ENCODE measurements at places on chromosomes 7 and 10. TPM values are rescaled to one million over a fixed set of nuclear protein-coding genes. Genes with fewer than 3 reads are reported as not detected.

Gene NPFFR1
- total RNA-seq = not detected

Gene DPCD
- total RNA-seq = 8.2 TPM

Gene FGFR2
- 0.73 TPM for total RNA-seq

Gene SLC39A12
- total RNA-seq = not detected
